Stimulated activated CD4-positive, alpha-beta T cell treated with anti-CD3 and anti-CD28 coated beads, Interleukin-12 subunit alpha, Interleukin-12 subunit beta, amount 100 ng/mL, for 48 hours (primary cell): ENCODE measurements at places on chromosomes 5 and 9.

DNA sequence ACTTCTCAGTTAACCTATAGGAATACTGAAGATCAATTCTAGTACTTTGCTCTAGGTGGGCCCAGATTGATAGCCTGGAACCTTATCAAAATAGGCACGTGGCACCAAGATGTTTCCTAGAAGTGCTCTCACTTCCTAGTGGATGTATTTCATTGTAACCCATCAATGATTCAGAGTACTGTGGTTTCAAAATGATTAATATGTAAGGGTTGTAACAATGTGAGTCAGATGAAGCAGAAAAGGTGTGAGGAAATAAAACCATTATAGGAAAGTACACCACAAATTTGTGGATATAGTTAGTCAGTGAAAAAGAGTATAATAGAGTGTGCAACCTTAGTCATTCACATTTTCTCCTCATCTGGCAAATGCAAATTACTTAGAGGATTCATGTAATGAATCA is 177.3 kb upstream of the FST start:
- no peak for DNase-seq

DNA sequence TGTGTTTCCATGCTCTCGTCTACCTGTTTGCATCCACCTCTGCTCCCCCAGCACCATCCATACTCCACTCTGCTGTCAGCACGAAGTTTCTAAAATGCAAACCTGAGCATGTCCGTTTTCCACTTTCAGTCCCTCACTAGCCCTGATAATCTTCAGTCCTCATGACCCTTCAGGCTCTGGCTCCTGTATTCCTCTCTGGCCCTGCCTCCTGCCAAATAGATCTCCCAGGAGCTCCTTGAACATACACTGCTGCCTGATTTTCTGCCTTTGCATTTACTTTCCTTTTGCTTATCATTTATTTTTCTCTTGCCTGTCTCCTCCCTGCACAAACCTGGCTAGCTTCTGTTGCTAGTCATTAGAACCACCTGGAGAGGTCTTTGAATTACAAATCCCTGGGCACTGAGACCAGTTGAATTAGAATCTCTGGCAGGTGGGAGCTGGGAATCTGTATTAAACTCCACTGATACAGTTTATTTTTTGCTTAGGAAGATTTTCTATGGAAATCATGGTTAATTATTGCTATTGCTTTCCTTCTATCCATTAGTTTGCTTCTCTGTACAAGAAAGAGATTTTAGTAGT is 18.5 kb downstream of the ARHGEF28 start:
- no peak for DNase-seq

DNA sequence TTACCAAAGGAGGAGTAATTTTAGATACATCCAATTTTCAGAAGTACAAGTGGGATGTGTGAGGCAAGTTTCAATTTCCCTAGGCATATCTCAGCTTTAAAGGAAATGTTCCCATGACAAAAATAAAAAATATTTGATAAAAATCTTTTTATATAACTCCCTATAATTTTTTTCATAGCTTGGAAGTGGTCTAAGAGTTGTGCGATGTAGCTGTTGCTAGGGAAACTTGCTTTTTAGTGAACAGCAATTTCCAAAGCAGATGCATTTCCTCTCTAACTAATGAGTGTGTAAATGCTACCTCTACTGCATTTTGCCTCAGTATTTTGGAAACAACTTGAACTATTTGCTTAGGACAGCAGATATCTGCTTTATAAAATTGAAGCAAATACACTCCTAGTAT is 39.6 kb downstream of the MACIR start:
- DNase-seq: no peak

DNA sequence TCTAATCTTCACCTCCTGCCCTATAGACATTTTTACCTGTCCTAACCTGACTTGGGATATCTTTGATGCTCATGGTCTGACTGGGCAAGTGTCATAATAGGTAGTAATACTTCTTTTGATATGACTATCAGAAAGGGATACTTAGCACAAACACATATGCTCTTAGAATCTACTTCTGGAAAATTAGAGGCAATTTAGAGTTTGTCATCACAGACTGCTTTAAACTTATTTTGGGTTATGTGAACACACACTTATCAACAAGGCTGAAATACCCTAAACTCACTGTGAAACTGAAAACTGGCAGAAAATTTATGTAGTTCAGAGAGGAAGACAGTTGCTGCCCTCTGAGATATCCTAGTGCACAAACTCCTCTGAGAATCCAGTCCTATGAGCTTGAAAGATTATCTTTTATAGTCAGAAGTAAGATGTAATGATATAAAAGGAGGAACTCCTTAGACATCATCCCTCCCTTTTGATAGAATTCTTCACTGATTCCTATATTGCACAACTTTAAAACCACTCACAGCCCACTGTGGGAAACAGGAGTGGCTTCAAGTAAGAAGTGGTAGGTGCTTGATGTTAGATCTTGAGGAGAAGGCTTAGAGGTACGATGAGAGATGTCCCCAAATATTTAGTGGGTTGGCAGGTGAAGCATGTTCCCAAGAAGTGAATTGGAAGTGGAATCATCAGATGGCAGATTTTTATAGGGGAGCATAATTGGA is 273.3 kb downstream of the MAN2A1 start:
- no peak for DNase-seq

GRCh38 chr5:178790371-178790770 is 59.9 kb upstream of the ZNF354A start:
- no peak for DNase-seq

DNA sequence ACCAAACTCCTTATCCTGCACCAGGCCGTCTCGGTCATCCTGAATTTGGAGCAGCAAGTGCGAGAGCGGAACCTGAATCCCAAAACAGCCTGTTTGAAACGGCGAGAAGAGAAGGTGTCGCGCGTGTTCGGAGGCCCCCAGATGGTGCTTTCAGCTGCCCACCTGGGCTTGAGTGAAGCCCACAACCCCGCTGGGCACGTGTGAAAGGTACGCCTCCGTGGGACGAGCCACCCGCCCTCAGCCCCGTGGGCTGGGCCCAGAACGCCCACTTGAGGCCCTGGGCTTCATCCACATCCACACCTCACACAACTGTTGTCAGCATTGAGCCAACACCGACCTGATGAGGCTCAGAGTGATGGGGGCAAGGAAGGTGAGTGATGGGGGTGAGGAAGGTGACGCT is 72.8 kb downstream of the INSL6 start:
- no peak for DNase-seq
